ENCODE measurements at places on chromosomes 7 and 10.

GRCh38 chr7:2131800-2132199 is 100.9 kb downstream of the MAD1L1 start:
- no peak overlapping the region for H3K4me3 ChIP-seq
- H3K36me3 ChIP-seq: peaks cover 54% of the 10 kb centered on the region
- no peak for DNase-seq
- H3K27me3 ChIP-seq: no peaks in the 10 kb centered on the region

DNA sequence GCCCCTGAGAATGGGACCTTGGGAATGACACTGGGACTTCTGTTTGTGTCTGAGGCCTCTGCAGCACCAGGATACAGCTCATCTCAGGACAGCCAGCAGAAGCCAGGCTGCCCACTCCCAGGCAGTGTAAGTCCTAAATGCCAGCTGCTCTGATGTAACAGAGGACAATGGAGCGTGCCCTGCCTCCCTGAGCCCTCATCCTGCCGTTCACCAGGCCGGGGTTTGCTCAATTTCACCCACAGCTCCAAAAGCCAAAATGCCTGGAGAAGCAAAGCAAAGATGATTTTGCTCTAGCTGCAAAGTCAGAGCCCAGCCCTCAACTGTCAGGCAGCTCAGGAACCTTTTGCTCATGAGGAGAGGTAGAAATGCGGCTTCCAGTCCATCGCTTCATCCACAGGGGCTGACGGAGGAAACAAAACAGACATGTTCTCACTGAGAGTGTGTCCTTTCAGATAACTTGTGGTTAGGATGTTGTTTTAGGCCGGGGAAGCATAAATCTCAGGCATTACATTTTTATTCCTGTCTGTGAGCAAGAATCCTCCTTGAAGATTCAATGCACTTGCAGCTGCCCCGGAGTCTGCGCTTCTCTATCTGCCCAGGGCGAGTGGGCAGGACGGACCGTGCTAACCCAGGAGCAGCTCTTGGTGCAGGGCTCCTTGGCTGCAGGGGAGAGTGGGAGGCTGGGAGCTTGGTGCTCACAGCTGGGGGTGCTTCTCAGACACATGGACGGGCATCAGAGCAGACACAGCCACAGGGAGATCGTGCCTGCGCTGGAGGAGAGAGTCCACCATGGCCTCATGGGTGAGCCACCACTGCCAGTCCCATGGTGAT is 83.2 kb upstream of the CHST15 start:
- H3K27ac ChIP-seq: no peak overlapping the region
- no peaks in the 10 kb centered on the region for H3K4me1 ChIP-seq
- no peak for DNase-seq
- H3K36me3 ChIP-seq: no peaks in the 10 kb centered on the region
- no peak overlapping the region for H3K4me3 ChIP-seq

DNA sequence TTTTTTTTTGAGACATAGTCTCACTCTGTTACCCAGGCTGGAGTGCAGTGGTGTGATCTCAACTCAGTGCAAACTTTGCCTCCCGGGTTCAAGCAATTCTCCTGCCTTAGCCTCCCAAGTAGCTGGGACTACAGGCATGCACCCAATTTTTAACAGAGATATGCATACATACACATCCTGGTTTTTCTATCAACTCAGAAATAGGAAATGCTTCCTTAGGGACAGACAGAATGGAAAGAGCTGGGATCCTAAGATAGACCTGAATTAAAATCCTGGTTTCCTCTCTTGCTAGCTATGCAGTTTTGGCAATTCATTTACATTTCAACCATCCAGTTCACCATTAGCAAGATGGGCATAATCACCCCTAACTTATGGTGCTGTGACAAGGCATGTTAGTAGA is 347.5 kb downstream of the GPAM start:
- no peak overlapping the region for H3K27ac ChIP-seq
- peaks cover 9% of the 10 kb centered on the region for H3K4me1 ChIP-seq
- DNase-seq: no peak
- H3K36me3 ChIP-seq: no peaks in the 10 kb centered on the region

DNA sequence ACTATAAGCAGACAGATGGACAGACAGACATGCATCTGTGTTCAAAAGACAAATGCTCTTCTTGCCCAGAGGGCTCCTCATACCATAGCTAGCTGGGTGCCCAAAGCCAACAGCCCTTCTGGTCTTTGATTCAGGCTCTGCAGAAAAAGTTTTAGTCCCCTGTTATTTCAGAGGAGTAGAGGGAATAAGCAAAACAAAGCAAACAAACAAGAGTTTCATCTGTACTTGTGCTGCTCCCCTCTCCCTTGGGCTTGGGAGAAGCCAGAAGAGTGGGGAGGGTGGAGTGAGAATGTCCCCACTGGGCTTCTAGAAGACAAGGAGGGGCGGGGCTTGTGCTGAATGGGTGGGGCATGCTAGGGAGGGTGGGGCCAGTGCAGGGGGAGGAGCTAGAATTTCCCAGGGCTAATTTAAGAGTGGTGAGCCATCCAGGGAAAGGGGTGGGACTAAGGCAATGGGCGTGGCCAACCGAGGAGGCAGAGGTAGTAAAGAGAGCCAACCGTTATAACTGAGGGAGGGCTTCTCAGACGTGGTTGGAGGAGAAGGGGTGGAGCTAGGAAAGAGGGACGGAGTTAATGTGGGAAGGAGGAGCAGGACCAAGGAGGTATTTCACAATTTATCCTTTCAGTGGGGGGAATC is 101.2 kb upstream of the MGMT start:
- DNase-seq: no peak
- H3K4me3 ChIP-seq: no peak overlapping the region
- no peak overlapping the region for H3K27ac ChIP-seq
- no peaks in the 10 kb centered on the region for H3K36me3 ChIP-seq
- H3K4me1 ChIP-seq: no peaks in the 10 kb centered on the region
- no peaks in the 10 kb centered on the region for H3K27me3 ChIP-seq

DNA sequence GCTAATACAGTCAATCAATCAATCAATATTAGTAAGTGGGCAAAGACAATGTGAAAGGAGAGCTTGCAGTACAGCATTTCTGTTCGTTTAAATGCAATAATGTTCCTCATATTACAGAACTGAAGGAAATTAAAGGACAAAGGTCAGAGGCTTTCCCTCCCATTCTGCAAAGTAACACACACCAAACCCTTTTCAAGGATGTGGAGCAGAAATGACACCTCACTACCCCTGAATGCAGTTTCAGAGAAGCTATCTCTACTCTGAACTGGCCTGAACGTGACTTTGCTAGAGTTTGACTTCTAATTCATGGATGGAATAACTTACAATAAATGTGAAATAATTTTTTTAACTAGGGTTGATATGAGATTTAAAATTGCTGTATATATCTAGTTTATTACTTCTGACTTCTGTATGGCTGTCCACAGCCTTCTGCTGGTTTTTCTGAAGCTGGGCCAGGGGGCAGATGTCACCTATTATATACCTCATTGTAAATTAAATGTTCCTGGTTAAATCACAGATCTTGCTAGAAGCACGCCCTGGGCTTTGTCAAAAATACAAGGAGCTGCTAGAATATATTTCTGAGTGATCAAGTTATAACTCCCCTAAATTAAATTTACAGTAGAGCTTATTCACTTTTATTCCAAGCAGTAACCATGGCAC is 156.9 kb upstream of the C7orf33 start:
- H3K27me3 ChIP-seq: no peaks in the 10 kb centered on the region
- DNase-seq: no peak
- no peaks in the 10 kb centered on the region for H3K4me1 ChIP-seq
- H3K27ac ChIP-seq: no peak overlapping the region

All from tibial nerve (tissue), 4 donors.